ENCODE measurements at places on chromosomes 13 and 19.

DNA sequence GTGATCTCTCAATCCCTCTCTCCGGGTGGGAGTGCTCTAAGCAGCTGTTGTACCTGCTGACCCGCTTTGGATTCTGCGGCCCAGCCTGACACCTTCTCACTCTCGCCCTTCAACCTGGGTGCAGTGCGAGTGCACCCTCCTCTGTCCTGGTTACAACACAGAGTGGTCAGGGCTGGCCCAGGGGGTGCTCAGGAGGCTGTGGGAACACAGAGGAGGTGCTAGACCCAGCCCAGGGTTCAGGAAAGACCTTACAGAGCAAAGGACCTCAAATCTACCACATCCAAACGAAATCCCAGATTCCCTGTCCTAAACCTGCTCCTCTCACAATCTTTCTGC, 23.7 kb downstream of the ZNF175 start:
- DNase-seq = no peak

- DNase-seq = no peak
Observed at GRCh38 chr19:42290523-42291434, 11.2 kb upstream of the PRR19 start.

DNA sequence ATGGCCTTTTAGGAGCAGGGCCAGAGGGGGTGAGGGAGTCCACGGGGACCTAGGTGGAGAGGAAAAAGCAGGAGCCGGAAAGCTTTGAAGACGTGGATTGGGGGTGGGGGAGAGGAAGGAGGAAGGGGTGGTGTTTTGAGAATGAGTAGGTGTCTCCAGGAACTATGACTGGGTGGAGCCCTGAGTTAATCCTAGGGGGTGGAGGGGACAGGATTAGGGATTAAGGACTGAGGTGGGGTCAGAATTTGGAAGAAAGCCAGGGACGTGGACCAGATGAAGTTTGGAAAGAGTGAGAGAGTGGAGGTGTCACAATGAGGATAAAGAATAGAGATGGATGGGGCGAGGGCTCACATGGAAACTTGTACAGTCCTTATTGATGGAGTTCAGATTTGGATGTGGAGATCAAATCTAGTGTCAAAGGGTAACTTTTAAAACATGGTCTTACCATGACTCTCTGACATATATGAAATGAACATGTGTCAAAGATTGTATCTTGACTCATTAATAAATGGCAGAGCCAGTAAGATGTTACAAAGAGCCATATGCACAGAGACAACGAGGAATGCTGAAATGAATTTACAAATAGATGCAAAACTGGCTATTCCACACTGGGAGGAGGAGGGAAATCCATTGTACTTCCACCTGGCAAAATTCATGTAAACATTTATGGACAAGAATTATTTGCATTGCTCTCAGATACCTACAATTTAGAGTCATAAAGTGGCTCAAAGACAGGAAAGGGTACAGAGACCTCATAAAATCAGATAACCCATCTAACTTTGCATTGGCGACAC, 1.7 kb upstream of the KLK13 start:
- no peak for DNase-seq

DNA sequence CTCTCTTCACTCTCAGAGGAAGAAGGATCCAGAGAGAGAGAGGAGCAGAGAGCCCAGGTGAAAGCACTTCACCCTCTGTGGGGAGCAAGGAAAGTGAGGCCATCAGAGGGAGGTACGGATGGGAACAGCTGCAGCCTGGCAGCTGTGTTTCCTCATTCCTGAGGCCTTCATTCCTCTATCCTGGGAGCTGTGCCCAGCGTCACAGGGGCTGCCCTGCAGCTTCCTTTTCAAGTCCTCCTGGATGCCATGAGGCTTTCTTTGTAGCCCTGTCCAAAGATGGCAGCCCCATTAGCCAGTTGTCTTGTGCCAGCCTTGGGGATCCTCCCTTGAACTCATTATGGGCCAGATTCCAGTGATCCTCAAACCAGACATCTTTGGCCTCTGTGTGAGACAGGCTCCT, 76.8 kb upstream of the PCDH8 start:
- no peak for DNase-seq
